Omental fat pad (tissue), 4 donors: ENCODE measurements at places on chromosomes 6 and 20.

DNA sequence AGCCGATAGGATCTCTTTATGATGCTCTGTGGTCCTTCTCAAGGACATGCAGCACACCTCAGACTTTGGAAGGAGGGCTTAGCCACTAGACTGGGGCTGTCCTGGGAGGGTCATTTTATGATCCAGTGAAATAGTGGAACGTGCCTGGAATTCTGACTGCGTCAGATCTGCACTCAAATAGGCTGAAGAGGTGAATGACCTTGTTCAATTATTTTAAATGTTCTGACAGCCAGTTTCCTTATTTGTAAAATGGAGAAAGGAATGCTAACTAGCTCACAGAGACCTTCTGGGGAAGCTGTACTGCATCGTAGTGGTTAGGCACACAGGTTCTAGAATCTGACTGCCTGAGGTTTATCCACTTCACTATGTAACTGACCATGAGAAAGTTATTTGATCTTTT is 587.5 kb downstream of the MAFB start:
- no peak for DNase-seq

- DNase-seq = no peak
Measured at GRCh38 chr6:15626878-15627674, 35.8 kb downstream of the DTNBP1 start.

- DNase-seq = no peak
Measured at GRCh38 chr20:17229256-17229655, 2.4 kb downstream of the PCSK2 start.

GRCh38 chr20:58097943-58098342 is 130.5 kb downstream of the ANKRD60 start:
- no peak for DNase-seq

- no peak for DNase-seq
Measured at GRCh38 chr20:37504404-37505096, 16.5 kb upstream of the NNAT start.
